ENCODE measurements at places on chromosomes 5 and 9. TPM values are rescaled to one million over a fixed set of nuclear protein-coding genes. Genes with fewer than 3 reads are reported as not detected.
A peak's percentile ranks its signal among the peaks of the same experiment; 100 is the strongest.

- H3K36me3 ChIP-seq = no peaks in the 10 kb centered on the region
- no peaks in the 10 kb centered on the region for H3K4me1 ChIP-seq
- H3K27ac ChIP-seq = no peak overlapping the region
- no peaks in the 10 kb centered on the region for H3K27me3 ChIP-seq
- no peak overlapping the region for H3K4me3 ChIP-seq
- DNase-seq = no peak
Observed at GRCh38 chr9:133641396-133641655, 5.2 kb downstream of the DBH start.

- H3K4me1 ChIP-seq = no peaks in the 10 kb centered on the region
- no peak overlapping the region for H3K4me3 ChIP-seq
- H3K27me3 ChIP-seq = no peaks in the 10 kb centered on the region
- DNase-seq = no peak
- no peak overlapping the region for H3K27ac ChIP-seq
Observed at GRCh38 chr5:133081036-133081435, 29.2 kb downstream of the HSPA4 start.

GRCh38 chr9:108270051-108270450 is 585.7 kb downstream of the ACTL7B start:
- DNase-seq = no peak
- no peak overlapping the region for H3K27ac ChIP-seq
- peaks cover 6% of the 10 kb centered on the region for H3K4me1 ChIP-seq
- no peaks in the 10 kb centered on the region for H3K36me3 ChIP-seq
- H3K4me3 ChIP-seq = no peak overlapping the region
- no peaks in the 10 kb centered on the region for H3K27me3 ChIP-seq

- no peak for DNase-seq
- no peaks in the 10 kb centered on the region for H3K27me3 ChIP-seq
- no peak overlapping the region for H3K4me3 ChIP-seq
- peaks cover 2% of the 10 kb centered on the region for H3K4me1 ChIP-seq
- no peaks in the 10 kb centered on the region for H3K36me3 ChIP-seq
- H3K27ac ChIP-seq = no peak overlapping the region
Observed at GRCh38 chr9:87198716-87199115, 251.4 kb upstream of the GAS1 start.

Gene CDKN2B
- 0.13 TPM for total RNA-seq

Gene FOXD4
- total RNA-seq = 0.22 TPM

GRCh38 chr9:132769906-132770769 is 99.9 kb downstream of the GTF3C4 start:
- no peak overlapping the region for H3K27ac ChIP-seq
- DNase-seq = peak; percentile 87
- no peaks in the 10 kb centered on the region for H3K36me3 ChIP-seq
- peak overlapping the region; percentile 97 for H3K4me3 ChIP-seq

DNA sequence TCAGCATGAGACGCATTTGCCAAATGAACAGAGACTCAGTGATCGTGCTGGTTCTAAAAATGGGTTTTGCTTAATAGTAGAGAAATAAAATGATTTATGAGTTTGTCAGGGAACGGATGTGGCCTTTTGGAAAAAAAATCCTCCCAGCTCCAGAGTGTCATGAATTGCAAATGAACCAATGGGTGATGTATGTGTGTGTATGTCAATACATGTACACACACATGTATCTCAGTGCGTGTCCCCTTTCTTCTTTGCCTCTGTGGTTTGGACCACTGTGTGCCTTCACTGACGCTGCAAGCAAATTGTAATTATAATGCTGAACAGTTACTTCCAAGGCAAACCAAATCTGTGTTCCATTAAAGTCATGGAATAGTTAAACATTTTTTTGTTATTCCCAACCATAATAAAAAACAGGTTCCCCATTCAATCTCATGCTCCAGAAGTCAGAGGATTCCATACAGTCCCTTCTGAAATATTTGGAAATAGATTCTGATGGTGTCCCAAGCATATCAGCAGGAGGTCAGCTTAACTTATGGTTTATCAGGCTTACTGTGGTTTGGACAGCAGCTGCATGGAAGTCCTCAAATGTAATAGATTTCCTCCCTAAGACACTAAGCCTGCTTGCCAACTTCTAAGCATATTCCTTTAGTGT is 630.5 kb downstream of the ACTL7B start:
- H3K27ac ChIP-seq = no peak overlapping the region
- no peak for DNase-seq
- H3K4me3 ChIP-seq = no peak overlapping the region
- peaks cover 9% of the 10 kb centered on the region for H3K36me3 ChIP-seq
- H3K27me3 ChIP-seq = no peaks in the 10 kb centered on the region
- no peaks in the 10 kb centered on the region for H3K4me1 ChIP-seq

GRCh38 chr9:135051316-135052038 is 36.0 kb upstream of the OLFM1 start:
- H3K27me3 ChIP-seq = no peaks in the 10 kb centered on the region
- H3K4me1 ChIP-seq = no peaks in the 10 kb centered on the region
- no peaks in the 10 kb centered on the region for H3K36me3 ChIP-seq
- no peak overlapping the region for H3K4me3 ChIP-seq
- DNase-seq = peak; percentile 18
- H3K27ac ChIP-seq = no peak overlapping the region
